Camera-type eye (tissue), 1 donor: ENCODE measurements at places on chromosomes 4 and X. TPM values are rescaled to one million over a fixed set of nuclear protein-coding genes. Genes with fewer than 3 reads are reported as not detected.

Gene FAM133A
- total RNA-seq, result 1.4 TPM

Gene POU3F4
- not detected for total RNA-seq

Gene NWD2
- 9.1 TPM for total RNA-seq

Gene PSAPL1
- total RNA-seq, result 0.05 TPM

Gene GPR82
- total RNA-seq, result not detected

Gene PLAC8
- 3.0 TPM for total RNA-seq

Gene RAB41
- not detected for total RNA-seq

Gene LEF1
- total RNA-seq, result 19.6 TPM

Gene ADAMTS3
- 11.3 TPM for total RNA-seq

Gene SMIM43
- total RNA-seq, result 3.2 TPM

Gene C4orf36
- total RNA-seq, result 3.7 TPM

Gene WAS
- total RNA-seq, result 3.5 TPM

Gene SLITRK4
- total RNA-seq, result 16.2 TPM

Gene LRP2BP
- total RNA-seq, result 9.7 TPM

Gene PPARGC1A
- total RNA-seq, result 40.5 TPM

Gene GALNTL6
- total RNA-seq, result 9.6 TPM

Gene GSX2
- 3.9 TPM for total RNA-seq

Gene ARX
- total RNA-seq, result 0.55 TPM

Gene ADAM29
- total RNA-seq, result 0.16 TPM

Gene PCDH18
- total RNA-seq, result 143 TPM

Gene ASMT
- 1.2 TPM for total RNA-seq

Gene H2BW2
- not detected for total RNA-seq

Gene COL25A1
- total RNA-seq, result 65.3 TPM

Gene NRK
- total RNA-seq, result 40.8 TPM

Gene AVPR2
- 0.99 TPM for total RNA-seq

Gene TMEM144
- 4.3 TPM for total RNA-seq

Gene AFP
- total RNA-seq, result not detected

Gene FUNDC2
- total RNA-seq, result 41.6 TPM

Gene ETDB
- total RNA-seq, result not detected

Gene TMEM156
- 1.6 TPM for total RNA-seq

Gene FGFBP2
- total RNA-seq, result not detected

Gene OTUD4
- 64.9 TPM for total RNA-seq

Gene MAGEB10
- not detected for total RNA-seq

Gene TNIP3
- total RNA-seq, result 0.93 TPM

Gene ADRA2C
- total RNA-seq, result 8.5 TPM

Gene CCNB3
- 10.1 TPM for total RNA-seq

Gene CFAP99
- total RNA-seq, result not detected

Gene PPBP
- 17.5 TPM for total RNA-seq

Gene DCK
- 37.0 TPM for total RNA-seq

Gene GAGE2A
- total RNA-seq, result not detected

Gene KCND1
- total RNA-seq, result 3.6 TPM

Gene KCTD8
- total RNA-seq, result 9.3 TPM

Gene NDUFA1
- total RNA-seq, result 22.3 TPM

Gene BRS3
- total RNA-seq, result not detected

Gene ETDA
- not detected for total RNA-seq

Gene FABP2
- not detected for total RNA-seq

Gene VEGFD
- total RNA-seq, result 0.38 TPM

Gene CXCL3
- total RNA-seq, result 1.5 TPM

Gene JCHAIN
- 3.0 TPM for total RNA-seq

Gene NLGN4X
- total RNA-seq, result 39.9 TPM

Gene TRIM61
- 2.7 TPM for total RNA-seq

Gene SOD3
- total RNA-seq, result 19.7 TPM

Gene ARMCX2
- total RNA-seq, result 87.9 TPM

Gene PRR27
- total RNA-seq, result 0.22 TPM

Gene PNMA5
- not detected for total RNA-seq

Gene MGAT4D
- total RNA-seq, result not detected
